ENCODE measurements at places on chromosomes 12 and 14. TPM values are rescaled to one million over a fixed set of nuclear protein-coding genes. Genes with fewer than 3 reads are reported as not detected.

IGF1 gene
- total RNA-seq: 1.2 TPM

DNA sequence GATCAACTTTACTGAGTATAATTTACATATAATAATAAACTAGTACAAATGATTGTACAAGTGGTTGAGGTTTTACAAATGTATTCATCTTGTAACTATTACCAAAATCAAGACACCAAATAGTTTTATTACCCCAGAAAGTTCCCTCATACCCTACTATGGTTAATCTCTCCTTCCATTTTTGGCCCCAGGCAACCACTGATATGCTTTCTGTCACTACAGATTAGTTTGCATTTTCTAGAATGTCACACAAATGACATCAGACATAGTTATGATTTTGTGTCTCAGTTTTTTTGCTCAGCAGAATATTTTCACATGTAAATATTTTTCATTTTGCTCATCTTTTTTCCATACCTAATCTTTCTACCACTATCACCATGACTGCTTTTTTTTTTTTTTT, 49.1 kb downstream of the TMX1 start:
- no peaks in the 10 kb centered on the region for H3K4me1 ChIP-seq
- no peaks in the 10 kb centered on the region for H3K36me3 ChIP-seq
- no peak overlapping the region for H3K4me3 ChIP-seq
- H3K27me3 ChIP-seq: no peaks in the 10 kb centered on the region
- no peak overlapping the region for H3K27ac ChIP-seq

DNA sequence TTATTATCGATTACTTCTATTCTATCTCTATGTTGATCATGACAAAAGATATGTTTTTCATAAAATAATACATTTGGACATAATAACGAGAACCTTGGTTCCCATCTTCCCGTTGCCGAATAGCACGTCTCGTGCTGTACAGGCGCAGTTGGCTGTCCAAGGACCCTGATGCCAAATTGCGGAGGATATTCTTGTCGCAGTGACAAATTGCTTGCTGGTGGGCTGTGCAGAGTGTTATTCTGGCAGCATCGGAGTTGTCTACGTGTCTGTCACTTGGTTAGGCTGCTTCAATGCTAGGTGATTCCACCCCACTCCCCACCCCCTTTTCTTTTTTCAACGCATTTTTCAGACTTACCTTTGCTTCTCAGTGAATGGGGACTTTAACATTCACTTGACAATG, 546.8 kb downstream of the PRKD1 start:
- H3K27me3 ChIP-seq: no peaks in the 10 kb centered on the region
- no peaks in the 10 kb centered on the region for H3K4me1 ChIP-seq
- H3K36me3 ChIP-seq: no peaks in the 10 kb centered on the region
- DNase-seq: no peak
- H3K27ac ChIP-seq: no peak overlapping the region

DNA sequence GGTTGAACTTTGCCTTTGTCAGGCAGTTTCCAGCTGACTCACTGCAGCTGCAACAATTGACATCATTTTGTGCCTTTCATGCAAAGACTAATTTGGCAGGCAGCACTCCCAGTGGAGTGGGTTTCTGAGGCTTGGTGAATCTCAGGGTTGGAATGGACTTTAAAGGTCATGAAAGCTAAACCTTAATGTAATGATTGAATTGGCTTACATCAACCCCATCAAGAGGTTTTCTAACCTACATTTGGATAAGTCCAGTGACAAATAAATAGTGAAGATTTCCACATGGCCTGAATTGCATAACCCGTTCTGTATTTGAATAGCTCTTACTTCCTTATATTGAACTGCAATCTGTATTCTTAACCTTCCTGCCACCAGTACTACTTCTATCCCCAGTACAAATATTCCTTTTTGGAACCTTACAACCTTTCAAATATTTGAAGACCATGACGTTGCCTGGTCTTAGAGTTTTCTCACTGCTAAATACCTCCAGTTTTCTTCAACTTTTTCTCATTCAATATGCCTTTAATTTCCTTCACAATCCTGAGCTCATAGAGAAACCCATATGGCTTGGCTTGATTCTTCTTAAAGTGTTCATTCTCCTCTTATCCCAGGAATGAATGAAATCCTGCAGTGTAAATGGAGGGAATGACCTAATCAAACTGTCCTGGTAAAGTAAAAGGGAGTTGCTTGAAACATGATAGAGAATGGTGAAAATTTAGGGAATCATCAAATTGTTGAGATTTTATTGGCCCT, 168.1 kb upstream of the NOVA1 start:
- no peaks in the 10 kb centered on the region for H3K27me3 ChIP-seq
- H3K4me1 ChIP-seq: no peaks in the 10 kb centered on the region
- H3K36me3 ChIP-seq: no peaks in the 10 kb centered on the region
- no peak overlapping the region for H3K27ac ChIP-seq
- no peak for DNase-seq

DNA sequence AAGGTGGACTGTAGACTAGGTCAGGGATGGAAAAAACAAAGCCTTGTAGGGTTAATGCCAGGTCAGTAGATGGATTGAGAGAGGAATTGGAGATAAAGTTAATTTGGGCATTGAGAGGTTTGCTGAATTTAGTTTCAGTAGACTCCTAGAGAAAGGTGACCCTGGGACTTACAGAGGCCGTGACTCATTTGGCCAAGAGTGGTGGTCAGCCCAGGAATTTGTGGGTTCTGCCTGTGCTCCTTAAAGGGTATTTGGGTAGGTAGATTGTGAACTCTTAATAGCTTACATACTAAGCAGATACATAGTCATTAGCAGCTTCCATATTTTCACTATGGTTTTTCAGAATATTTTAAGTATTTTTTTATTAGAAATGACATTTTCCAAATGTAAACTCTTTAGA, 21.8 kb downstream of the PLEKHA5 start:
- DNase-seq: no peak
- H3K4me1 ChIP-seq: no peaks in the 10 kb centered on the region
- no peak overlapping the region for H3K4me3 ChIP-seq

All from activated CD8-positive, alpha-beta T cell treated with anti-CD3 and anti-CD28 coated beads for 36 hours (primary cell).